GM13977 (cell line): ENCODE measurements at places on chromosomes 5 and 9.

DNA sequence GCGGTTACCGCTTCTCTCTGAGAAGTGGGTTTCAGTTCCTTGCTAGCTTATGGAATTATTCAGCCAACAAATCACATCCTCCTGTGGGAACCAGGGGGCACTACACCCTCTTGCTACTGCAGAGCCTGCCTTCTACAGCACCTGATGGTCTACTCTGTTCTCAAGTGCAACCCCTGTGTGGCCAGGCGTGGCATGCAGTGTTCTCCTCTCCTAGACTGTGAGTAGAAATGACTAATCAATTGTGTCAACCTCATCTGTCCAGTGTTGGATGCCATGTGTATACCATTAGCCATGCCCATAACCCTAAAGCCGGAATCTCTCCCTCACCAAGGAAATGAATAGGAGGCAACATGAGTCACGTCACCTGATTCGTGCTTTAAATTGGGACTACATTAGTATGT is 117.2 kb upstream of the LIFR start:
- DNase-seq, result no peak

DNA sequence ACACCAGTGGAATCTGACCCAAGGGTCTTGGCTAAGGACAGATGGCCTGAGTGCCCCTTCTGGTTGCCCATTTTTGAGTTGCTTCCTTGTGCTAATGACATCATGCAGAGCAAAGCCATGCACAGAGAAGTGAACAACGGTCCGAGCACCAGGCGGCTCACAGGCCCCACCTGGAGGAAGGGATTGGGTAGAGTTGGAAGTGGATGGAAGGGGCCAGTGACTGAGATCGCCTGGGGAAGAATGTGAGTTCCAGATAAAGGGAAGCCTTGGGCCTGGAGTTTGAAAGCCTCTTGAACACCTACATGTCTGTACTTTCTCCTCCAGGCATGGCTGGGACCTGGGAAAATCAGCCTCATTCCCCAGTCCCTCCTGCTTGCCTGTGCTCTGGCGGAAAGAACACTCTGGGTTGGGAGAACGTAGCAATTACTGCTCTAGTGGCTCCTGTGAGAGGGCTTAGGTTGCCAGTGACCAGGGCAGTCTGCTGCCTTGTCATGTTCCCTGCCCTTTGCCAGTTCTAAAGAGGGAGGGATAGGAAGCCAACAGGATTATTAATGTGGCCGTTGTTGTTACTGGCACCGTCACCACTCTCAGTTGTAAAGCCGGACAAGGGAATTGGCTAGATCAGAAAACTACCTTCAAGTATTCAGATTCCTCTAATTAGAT is 62.5 kb upstream of the PTPN3 start:
- no peak for DNase-seq

- DNase-seq, result no peak
Measured at GRCh38 chr9:121902461-121903135, 190.5 kb downstream of the TTLL11 start.

GRCh38 chr5:178121391-178122276 is 8.3 kb downstream of the N4BP3 start:
- DNase-seq, result no peak

DNA sequence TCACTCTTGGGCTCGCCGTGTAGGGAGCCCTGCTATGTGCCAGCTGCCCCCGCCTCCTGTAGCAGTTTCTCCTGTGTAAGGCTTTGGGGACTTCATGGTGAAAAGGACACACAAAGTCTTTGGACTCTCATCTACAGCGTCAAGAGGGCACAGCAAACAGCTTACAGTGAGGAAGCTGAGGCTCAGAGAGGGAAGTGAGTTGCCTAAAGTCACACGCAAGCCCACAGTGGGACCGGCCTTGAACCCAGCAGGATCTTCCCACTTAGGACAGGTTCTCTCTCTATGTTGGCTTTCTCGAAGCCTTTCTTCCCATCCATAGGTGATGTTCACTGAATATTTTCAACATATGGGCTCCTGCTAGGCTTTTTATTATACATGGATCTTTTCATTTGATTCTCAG is 9.8 kb upstream of the PRRX2 start:
- no peak for DNase-seq

GRCh38 chr9:27701016-27701415 is 127.7 kb upstream of the C9orf72 start:
- no peak for DNase-seq

DNA sequence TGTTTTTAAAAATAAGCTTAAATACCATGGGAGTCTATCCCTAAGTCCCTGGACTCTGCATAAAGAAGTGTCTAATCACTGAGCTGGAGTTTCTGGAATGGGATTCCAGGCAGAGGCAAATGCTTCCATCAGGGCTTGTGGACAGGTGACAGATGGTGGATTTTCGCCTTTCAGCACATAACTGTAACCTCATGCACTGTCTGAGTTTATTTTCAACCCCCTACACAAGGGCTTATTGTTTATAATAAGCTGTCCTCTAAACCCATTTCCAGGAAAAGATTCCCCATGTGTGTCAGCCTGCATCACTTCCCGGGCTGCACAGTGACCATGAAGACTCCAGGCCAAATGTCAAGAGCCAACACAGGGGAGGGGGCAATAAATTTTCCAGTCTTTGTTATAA is 264.0 kb downstream of the PIK3R1 start:
- no peak for DNase-seq

DNA sequence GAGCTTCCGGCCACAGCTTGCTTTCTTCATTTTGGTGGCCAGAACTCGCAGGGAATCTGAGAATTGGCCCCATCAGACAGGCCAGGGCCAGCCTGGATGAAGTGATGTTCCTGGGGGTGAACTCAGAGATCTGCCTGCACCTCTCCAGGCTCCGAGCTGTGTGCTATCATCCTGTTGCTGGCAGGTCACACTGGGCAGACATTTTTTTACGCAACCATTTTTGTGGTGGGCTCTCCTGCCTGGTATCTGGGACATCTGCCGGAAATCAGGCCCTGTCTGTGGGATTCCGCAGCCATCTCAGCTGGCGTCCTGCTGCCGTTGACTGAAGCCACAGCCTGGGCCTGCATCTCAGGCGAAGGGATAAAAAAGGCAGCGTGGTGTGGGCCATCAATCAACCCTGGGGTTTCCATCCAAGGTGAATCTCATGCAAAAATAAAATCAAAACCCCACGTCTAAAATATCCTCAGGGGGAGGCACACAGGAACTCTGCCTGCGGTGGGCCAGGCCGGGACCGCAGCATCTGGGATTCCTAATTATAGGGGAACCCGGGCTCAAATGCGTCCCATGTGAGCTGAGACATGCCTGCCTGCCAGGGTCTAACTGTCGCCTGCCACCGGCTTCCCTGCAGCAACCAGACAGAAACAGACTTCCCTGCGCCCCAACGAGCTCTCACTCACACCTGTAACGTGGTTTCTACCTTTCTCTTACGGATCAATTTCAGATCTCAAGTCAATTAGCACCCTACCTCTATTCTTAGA is 174.3 kb downstream of the SYK start:
- DNase-seq, result no peak

DNA sequence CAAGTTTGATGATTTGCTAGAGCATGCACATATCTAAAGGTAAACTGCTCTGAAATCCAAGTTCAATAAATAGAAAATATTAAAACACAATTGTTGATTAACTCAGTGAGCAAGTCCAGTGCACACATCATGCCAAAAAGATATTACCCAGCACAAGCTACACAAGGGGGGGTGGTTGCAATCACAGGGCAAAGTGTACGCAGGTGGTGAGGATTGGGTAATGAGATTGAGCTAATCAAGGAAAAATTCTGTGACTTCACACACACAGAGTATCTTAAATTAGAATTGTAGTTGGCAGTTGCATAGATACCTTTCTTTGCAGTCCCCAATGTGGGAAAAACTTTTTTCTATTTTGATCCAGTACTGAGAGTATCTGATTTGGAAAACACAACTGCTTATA is 156.1 kb upstream of the NTRK2 start:
- no peak for DNase-seq

DNA sequence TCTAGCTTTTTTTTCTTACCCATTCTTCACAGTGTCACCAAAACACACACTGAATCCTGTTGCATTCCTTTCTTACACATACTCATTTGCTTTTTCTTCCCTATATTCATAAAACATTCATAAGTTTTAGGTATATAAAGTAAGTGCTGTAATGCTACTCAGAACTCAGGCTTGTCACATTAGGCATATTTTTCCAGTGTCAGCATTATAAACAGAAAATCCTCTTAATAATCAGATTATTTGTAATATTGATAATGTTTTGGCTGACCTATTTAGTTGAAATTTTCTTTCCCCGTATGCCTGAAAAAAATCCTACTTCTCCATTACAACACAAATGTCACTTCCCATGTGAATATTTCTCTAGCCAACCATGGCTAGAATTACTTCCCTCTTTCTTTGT is 743.0 kb upstream of the NUDT12 start:
- no peak for DNase-seq

- no peak for DNase-seq
Measured at GRCh38 chr9:32877103-32877502, 93.8 kb downstream of the TMEM215 start.

GRCh38 chr9:121302786-121303185 is 34.8 kb downstream of the GSN start:
- no peak for DNase-seq

DNA sequence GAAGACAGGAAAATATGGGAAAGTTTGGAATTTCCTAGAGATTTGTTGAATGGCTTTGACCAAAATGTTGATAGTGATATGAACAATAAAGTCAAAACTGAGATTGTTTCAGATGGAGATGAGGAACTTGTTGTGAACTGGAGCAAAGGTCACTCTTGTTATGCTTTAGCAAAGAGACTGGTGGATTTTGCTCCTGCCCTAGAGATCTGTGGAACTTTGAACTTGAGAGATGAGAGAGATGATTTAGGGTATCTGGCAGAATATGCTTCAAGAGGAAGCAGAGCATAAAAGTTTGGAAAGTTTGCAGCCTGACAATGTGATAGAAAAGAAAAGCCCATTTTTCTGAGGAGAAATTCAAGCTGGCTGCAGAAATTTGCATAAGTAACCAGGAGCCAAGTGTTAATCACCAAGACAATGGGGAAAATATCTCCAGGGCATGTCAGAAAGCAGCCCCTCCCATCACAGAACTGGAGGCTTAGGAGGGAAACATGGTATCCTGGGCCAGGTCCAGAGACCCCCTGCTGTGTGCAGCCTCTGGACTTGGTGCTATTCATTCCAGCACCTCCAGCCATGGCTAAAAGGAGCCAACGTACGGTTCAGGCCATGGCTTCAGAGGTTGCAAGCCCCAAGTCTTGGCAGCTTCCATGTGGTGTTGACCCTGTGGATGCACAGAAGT is 114.3 kb upstream of the STARD4 start:
- no peak for DNase-seq

- DNase-seq, result no peak
Measured at GRCh38 chr9:29701559-29701958, 2128.3 kb upstream of the C9orf72 start.

DNA sequence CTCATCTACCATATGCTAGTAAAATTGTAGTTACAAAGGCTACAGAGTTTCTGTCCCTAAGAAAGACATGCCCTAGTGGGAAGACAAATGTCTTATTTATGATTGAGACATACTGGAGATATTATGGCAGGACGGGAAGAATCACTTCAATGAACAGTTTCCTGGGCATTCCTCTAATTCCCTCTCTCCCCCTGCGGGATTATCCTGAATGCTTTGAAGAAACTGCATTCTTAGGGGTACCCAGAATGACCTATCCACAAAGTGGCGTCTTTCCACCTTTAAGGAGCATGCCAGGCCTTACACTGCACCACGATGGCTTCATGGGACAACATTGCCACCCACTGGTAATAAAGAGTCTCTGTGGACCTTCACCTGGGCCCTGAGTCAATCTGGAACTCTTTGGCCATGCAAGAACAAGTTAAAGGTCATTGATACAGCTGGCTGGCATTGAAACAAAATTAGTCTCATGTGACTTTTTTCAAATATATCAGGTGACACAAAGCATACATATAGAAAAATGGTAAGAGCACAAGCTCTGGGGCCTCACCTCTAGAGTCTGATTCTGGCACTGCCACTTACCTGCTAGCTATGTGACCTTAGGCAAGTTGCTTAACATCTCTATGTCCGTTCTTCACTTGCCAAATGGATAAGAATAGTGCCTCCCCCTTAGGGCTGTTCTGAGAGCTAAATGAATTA is 32.0 kb downstream of the ANKRD55 start:
- peak; percentile 82 for DNase-seq

DNA sequence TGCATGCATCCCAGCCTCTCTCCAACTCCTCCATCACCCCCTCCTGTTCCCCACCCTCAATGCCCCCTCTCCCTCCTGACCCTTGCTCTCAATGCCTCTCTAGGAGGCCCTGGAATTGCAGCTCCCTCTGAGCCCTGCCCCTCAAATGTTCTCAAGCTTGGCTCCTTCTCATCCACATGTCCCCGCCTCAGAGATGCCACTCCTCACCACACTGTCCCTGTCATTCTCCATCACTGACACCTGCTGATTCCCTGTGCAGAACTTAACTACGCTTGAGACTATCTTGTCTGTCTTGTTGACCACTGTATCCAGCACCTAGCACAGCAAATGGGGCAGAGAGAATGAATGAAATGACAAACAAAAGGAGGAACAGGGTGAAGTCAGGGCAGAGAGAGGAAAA is 314.4 kb downstream of the SPOCK1 start:
- DNase-seq, result no peak

DNA sequence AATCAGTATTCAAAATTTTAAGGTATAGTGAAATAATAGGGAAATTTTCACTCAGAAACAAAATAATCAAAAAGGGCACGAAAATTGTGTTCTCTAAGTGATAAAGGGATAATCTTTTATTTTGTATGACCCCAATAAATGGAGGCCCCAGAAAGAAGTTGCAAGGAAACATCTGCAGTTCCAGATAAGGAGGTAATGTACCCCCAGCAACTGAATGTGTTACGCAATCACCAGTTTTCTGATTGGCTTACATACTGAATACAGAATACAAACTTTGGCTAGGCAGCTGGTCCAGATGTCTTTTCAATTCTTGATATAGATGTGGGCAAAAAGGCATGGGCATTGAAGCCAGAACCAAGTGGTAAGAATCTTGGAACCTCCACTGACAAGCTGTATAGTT is 1.7 kb upstream of the TOPORS start:
- DNase-seq, result no peak

DNA sequence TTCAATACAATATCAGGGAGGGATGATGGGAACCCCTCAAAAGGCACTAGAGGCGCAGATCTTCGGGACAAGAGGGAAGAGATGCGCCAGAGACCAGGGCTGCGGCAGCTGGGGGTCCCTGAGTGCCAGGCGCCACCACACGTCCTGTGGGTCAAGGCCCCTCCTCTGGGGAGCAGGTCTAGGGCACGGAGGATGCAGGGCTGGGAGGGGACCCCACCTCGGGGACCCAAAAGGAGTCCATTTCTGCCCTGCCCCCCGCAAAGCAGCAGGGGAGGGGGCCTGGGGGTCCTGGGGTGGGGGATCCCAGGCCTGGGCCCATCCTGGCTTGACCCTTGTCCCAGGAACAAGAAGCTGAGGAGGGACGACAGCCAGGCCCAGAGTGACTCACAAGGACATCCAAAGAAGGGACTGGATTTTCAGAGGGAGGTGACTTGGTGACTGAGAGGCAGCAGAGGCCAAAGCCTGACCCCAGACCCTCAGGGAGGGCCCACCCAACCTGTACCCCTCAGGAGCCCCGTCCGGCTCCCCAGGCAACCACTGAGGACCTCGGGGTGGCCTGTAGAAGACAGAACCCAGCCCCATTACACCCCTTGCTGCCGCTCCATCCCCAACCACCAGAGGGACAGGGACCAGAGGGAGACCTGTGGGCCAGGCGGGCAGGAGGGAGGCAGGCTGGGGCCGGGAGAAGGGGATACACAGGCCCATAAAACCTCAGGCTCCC is 54.2 kb downstream of the LRSAM1 start:
- DNase-seq, result peak; percentile 72
